Activated T-cell treated with anti-CD3 and anti-CD28 coated beads for 1 hour (primary cell): ENCODE measurements at places on chromosomes 1 and 21.

DNA sequence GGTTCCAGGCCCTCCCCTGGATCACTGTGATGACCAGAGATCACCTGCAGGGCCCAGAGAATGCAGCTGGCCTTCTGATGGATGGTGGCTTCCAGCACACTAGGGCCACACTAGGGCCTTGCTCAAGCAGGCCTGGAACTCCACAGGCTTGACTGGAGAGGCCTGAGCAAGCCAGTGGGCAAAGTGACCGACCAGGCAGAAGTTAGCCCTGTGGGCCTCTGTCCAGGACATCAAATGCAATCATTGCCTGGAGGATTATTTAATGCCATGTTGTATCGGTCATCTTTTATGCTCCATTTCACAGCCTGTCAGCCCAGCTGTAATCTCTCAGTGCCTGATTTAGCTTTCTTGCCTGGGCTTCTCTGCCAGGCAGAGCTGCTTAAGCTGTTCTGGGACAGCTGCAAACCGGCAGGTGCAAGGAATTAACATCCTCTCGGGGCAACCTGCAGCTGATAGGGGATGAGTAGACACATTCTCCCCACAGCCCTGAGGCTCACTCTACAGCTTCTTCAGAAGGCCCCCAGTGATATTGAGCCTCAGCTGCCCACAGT is 17.7 kb downstream of the NENF start:
- DNase-seq = no peak

DNA sequence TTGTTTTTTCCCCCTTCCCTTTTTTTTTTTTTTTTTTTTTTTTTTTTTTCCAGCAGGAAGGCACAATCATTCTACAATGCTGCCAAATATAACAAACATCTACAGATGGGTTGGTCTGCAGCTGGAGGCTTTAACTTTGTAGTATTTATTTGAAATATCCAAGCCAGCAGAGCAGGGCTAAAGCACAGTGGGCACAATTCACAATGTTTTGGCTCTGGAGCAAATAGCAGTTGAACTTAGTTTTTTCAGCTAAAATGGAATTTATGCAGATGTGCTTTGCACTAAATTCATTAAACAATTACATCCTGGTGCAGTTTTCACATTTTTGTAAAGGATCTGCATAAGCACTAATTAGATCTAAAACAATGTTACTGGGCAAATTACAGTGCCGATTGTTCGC is 39.8 kb upstream of the ZBTB18 start:
- no peak for DNase-seq

DNA sequence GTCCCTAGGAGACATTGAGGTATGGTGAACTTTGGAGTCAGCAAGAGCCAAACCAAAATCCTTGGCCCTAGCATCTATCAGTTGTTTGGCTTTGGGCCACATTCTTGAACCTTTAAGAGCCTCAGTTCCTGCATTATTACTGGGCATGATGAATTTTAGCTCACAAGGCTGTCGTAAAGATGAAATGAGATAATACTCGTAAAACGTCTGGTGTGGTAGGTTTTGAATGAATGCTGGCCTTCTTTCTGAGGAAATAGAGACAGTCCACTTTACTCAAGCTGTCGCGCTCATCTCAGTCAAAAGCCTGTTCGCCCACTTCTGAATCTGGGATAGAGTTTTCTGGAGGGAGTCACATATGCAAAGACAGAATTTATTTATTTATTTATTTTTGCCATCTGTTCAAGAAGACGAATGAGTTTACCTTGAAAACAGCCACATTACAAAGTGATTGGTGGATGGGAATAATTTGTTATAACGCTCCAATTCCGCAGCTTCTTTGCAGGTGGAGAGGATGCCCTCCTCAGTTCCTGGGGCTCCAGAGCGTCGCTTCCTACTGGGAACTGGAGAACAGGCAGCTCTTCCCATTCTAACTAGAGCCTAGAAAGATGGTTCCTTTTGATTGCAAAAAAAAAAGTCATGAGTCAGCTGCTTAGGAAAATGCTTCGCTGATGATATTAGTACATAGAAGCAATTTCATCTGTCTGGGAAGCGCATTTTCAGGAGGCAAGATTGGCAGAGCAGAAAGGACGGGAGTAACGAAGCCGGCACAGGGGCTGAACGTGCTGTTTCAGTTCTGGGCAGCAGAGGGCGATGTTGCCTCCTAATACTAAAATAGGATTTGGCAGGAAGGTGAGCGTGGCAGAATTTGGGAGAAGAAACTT is 49.9 kb upstream of the CYP2J2 start:
- DNase-seq = peak; percentile 12

DNA sequence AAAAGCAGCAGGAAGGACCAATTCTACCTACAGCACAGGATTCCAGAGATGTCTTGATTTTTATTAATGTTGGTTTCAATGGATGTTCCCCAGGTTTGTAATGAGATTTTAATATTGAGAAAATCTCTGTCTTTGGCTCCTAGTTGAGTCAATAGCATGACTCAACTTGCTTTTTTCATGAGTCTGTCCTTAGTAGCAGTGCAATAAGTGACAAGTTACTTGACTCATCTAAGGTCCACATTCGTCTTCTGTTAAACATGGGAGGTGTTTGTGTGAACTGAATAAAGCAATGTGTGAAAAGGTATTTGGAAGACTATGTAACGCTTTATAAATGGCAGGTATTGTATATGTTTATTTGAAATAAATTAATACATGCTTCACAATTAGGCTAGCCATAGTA is 645.0 kb upstream of the PTBP2 start:
- DNase-seq = no peak

DNA sequence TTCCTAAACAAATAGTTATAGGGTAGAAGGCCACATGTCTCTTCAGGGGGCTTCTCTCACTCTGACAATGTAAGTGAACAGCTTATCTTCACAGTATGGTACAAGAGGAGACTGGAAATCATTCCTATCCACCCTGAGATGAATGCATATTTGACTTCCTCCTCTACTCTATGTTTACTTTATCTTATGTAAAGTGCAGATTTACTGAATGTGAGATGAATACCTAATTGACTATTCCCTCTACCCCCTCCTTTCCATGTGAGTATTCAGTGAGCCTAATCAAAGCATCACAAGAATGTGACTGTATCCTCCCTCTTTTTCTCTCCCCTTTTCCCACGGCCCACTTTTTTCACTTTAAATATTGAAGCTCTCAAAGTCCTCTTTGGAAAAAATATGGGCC is 132.5 kb downstream of the BACH1 start:
- DNase-seq = no peak

- no peak for DNase-seq
These were observed 454.0 kb downstream of the PLPP3 start for GRCh38 chr1:56125316-56125715.

GRCh38 chr1:7558481-7558880 is 212.6 kb upstream of the VAMP3 start:
- DNase-seq = no peak

GRCh38 chr1:62494137-62494536 is 57.3 kb downstream of the USP1 start:
- no peak for DNase-seq
